Large intestine (tissue), 12 donors: ENCODE measurements at places on chromosomes 2 and 18.

GRCh38 chr2:70529610-70530009, 24.0 kb downstream of the TGFA start:
- DNase-seq, result peak; percentile 64
- H3K4me3 ChIP-seq, result no peak overlapping the region

DNA sequence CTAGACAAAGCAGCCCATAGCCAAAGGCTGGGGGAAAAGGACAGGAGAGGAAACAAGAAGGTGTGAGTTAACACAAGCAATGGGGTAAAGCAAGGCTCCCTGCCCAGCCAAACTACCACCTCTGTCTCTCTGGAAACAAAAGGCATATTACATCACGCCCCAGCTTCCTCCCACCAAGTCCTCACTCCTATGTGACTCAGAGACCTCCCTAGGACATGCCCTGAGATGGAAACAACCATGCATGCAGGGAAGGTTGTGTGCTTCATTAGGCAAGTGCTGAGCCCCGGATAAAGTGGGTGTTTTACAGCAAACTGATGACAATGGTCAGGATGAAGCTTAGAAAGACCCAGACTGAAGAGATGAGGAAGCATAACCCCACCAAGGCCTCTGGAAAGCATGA, 9.0 kb upstream of the ATRAID start:
- H3K36me3 ChIP-seq, result peaks cover 83% of the 10 kb centered on the region
- H3K4me3 ChIP-seq, result no peak overlapping the region
- peaks cover 14% of the 10 kb centered on the region for H3K4me1 ChIP-seq
- no peaks in the 10 kb centered on the region for H3K27me3 ChIP-seq
- H3K27ac ChIP-seq, result no peak overlapping the region

DNA sequence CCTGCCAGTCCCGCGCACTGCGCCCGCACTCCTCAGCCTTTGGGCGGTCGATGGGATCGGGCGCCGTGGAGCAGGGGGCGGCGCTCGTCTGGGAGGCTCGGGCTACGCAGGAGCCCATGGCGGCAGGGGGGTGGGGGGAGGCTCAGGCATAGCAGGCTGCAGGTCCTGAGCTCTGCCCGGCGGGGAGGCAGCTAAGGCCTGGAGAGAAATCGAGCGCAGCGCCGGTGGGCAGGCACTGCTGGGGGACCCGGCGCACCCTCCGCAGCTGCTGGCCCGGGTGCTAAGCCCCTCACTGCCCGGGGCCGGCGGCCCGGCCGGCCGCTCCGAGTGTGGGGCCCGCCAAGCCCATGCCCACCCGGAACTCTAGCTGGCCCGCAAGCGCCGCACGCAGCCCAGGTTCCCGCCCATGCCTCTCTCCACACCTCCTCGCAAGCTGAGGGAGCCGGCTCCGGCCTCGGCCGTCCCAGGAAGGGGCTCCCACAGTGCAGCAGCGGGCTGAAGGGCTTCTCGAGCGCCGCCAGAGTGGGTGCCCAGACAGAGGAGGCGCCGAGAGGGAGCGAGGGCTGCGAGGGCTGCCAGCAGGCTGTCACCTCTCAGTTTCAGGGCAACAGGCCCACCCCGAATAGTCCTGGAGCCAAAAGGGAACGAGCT, 74.1 kb downstream of the PSMG2 start:
- no peak overlapping the region for H3K27ac ChIP-seq
- no peaks in the 10 kb centered on the region for H3K4me1 ChIP-seq
- no peaks in the 10 kb centered on the region for H3K36me3 ChIP-seq
- peak overlapping the region; percentile 13 for H3K4me3 ChIP-seq
- DNase-seq, result no peak

- no peak overlapping the region for H3K4me3 ChIP-seq
- peaks cover 10% of the 10 kb centered on the region for H3K36me3 ChIP-seq
- H3K27ac ChIP-seq, result no peak overlapping the region
- no peaks in the 10 kb centered on the region for H3K27me3 ChIP-seq
Observed at GRCh38 chr2:31937741-31938140, 73.1 kb downstream of the MEMO1 start.

DNA sequence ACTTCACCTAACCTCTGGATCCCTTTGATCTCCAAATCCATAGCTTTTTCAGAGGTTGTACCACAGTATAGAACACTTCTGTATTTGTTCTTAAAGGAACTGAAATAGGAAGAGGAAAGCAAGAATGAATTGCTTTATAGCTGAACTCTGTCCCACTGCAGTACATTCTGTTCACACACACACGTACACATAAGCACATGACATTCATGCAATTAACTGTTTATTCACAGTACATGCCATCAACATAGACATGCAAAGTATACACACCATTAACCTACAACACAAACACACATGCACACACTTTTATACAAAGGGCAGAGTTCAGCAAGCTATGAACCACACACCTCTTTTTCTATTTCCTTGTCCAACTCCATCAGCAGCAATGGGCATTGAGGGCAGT, 43.2 kb downstream of the MRPL33 start:
- peaks cover 10% of the 10 kb centered on the region for H3K36me3 ChIP-seq
- DNase-seq, result peak; percentile 26
- H3K4me3 ChIP-seq, result no peak overlapping the region

DNA sequence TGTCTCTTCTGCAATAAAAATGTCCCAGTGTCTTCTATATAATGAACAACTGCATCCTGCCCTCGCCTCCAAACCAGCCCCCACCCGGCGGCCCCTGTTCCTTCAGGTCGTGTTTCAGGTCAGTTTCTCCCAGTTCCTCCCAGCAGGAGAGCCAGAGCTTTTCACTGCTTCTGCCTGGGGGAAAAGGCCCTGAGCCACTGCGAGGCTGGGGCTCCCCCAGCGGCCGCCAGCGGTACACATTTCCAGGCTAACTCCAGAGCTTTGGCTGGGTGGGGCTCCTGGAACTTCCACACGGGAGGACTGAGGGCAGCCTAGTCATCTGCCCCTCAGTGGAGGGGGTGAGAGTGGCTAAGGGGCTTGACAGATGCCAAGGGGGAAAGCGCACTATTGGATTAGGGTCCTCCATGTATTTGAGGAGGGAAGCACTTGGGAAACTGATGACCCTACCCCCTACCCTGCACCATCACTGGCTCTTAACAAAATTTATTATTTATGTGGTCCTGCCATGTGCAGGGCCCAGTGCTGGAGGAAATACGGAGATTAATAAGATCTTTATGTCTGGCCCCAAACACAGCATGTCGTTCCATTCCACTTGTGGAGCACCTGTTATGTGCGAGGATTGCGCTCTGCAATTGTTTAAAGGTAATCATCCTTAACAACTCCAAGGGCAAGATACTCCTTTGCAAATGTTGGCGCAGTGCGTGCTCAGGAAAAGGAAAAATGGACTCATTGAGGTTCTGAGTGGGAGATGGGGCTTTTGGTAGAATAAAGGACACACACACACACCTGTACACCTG, 17.3 kb upstream of the CYS1 start:
- H3K36me3 ChIP-seq, result no peaks in the 10 kb centered on the region
- peaks cover 3% of the 10 kb centered on the region for H3K4me1 ChIP-seq
- no peak overlapping the region for H3K27ac ChIP-seq
- DNase-seq, result peak; percentile 58
- no peak overlapping the region for H3K4me3 ChIP-seq

DNA sequence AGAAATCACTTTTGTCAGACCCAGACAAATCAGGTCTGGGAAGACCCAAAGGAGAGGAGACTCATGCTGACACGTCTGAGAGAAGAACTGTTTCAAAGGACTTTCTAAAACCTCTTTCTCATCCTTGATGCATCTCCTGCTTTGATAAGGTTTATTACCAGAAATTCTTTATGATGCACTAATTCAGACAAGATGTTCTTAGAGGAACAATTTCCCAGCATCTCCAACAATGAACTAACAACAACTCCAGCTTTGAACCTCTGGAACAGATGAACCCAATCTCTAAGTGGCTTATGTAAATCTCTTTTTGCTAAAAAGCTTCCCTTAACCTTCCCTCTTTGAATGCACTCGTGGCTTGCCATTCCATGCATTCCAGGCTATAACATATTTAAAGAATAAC, 15.9 kb upstream of the SERPINB11 start:
- H3K4me1 ChIP-seq, result peaks cover 14% of the 10 kb centered on the region
- H3K4me3 ChIP-seq, result no peak overlapping the region
- no peaks in the 10 kb centered on the region for H3K27me3 ChIP-seq
- DNase-seq, result no peak
- no peak overlapping the region for H3K27ac ChIP-seq
- H3K36me3 ChIP-seq, result no peaks in the 10 kb centered on the region

DNA sequence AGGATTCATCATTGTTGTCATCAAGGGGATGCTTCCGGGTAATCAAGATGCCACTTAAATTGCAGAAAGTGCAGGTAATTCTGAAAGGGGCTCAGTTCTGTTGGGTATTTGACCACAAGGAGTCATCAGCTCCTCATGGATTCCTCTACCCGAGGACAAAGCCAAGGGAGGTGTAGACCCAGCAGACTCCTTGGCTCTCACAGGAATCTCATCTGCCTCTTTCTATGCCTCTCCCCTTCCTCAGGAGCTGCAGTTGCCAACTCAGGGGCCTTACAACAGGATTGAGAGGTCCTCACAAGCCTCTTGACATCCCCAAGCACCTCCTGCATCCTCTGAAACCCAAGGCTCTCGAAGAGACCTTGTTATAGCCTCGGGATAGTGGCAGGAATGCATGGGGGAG, 44.0 kb downstream of the ITGB6 start:
- no peaks in the 10 kb centered on the region for H3K27me3 ChIP-seq
- no peaks in the 10 kb centered on the region for H3K36me3 ChIP-seq
- H3K27ac ChIP-seq, result no peak overlapping the region
- no peak overlapping the region for H3K4me3 ChIP-seq
- H3K4me1 ChIP-seq, result no peaks in the 10 kb centered on the region

DNA sequence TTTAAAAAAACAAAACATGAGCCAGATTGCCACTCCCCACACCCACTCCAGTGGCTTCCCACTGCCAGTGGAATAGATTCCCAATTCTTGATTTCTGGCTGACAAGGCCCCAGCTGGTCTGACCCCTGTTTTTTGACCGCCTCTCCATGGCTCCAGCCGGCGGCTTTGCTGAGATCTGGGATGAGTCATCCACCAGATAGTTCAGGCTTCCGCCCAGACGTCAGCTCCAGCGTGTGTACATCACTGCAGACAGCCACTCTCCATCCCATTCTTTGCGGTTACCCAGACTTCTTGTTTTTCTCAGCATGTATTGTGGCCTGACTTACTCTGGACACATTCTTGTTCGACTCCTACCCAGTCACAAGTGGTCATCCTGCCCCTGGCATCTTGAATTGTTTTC, 227.9 kb downstream of the GBX2 start:
- no peak overlapping the region for H3K4me3 ChIP-seq
- peaks cover 3% of the 10 kb centered on the region for H3K4me1 ChIP-seq
- H3K36me3 ChIP-seq, result peaks cover 41% of the 10 kb centered on the region

GRCh38 chr2:20074901-20075300, 23.5 kb upstream of the LAPTM4A start:
- H3K27ac ChIP-seq, result no peak overlapping the region
- H3K27me3 ChIP-seq, result no peaks in the 10 kb centered on the region
- no peak overlapping the region for H3K4me3 ChIP-seq
- H3K4me1 ChIP-seq, result peaks cover 9% of the 10 kb centered on the region
- no peak for DNase-seq
- H3K36me3 ChIP-seq, result no peaks in the 10 kb centered on the region

DNA sequence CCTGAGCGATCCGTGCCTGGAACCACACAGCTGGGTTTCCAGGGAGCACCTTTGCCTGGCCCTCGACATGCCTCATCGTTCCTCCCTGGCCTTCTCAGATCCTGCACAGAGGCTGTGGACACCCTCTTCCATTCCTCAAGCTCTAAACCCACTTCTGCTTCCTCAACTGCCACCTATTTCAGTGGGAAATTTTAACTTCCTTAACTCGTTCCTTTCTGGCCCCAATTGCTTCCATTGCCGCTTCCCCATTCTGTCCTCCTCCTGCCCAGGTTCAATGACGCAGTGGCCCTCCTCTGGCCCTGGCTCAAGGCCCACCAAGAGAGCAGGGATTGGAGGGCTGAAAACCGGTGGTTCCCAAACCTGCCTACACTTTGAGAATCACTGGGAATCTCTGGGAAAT, 4.8 kb upstream of the B3GNT7 start:
- no peaks in the 10 kb centered on the region for H3K36me3 ChIP-seq
- H3K4me1 ChIP-seq, result peaks cover 2% of the 10 kb centered on the region
- no peak overlapping the region for H3K27ac ChIP-seq
- no peaks in the 10 kb centered on the region for H3K27me3 ChIP-seq
- H3K4me3 ChIP-seq, result no peak overlapping the region

DNA sequence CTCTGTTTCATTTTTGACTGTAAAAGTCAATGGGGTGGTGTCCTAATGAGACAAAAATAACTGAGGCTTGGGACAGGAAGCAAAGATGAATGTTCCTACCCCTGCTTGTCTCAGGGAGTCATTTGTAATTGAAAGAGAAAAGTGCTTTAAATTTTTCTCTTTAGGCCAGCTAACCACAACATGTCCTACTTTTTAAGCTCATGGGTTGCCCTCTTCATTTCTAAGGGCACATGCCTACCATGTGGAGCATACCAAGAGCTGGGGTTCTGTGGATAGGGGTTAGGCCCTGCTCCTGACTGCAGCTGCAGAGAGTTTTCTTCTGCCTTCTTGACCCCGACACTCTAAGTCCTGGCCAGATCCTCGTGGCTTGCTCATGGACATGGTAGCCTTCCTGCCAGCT, 96.8 kb upstream of the ARL4C start:
- no peak overlapping the region for H3K27ac ChIP-seq
- H3K36me3 ChIP-seq, result no peaks in the 10 kb centered on the region
- H3K4me3 ChIP-seq, result no peak overlapping the region
- no peaks in the 10 kb centered on the region for H3K27me3 ChIP-seq
- H3K4me1 ChIP-seq, result no peaks in the 10 kb centered on the region

DNA sequence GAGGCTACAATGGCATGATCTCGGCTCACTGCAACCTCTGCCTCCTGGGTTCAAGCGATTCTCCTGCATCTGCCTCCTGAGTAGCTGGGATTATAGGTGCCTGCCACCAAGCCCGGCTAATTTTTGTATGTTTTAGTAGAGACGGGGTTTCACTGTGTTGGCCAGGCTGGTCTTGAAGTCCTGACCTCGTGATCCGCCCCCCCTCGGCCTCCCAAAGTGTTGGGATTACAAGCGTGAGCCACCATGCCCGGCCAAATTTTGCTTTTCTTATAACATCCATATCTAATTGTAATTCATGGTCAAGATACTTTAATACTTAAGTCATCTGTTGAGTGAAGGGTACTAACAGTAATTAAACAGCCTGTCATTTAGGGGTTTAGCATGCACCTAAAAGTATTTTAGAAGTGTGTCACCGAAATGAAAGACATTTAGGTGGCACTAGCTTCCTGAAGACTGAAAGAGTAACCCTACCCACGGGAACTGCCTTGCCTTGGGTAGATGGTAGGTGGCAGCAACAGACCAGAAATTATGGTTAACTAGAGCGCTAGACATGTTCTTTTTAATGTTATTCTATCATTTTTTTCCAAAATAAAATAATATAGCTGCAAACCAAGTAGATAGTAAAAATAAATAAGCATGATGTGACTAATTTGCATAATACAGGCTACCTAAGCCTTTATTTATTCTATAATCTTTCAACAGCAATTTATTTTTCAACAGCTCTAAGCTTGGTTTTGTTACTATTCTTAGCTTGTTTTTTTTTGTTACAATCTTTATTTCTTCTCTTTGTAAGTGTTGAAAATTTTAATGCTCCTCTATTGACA, 8.6 kb upstream of the ACYP2 start:
- no peaks in the 10 kb centered on the region for H3K27me3 ChIP-seq
- no peaks in the 10 kb centered on the region for H3K36me3 ChIP-seq
- no peaks in the 10 kb centered on the region for H3K4me1 ChIP-seq
- H3K4me3 ChIP-seq, result no peak overlapping the region
